ENCODE measurements at places on chromosomes 11 and 22. TPM values are rescaled to one million over a fixed set of nuclear protein-coding genes. Genes with fewer than 3 reads are reported as not detected.

The LIN7C gene
- 28.9 TPM for total RNA-seq

The TOMT gene
- not detected for total RNA-seq

The GRM5 gene
- not detected for total RNA-seq

The TCN2 gene
- total RNA-seq, result 0.11 TPM

The DEUP1 gene
- not detected for total RNA-seq

The SOX10 gene
- not detected for total RNA-seq

The HSPA8 gene
- 4,236 TPM for total RNA-seq

The MOV10L1 gene
- total RNA-seq, result not detected

The PIH1D2 gene
- total RNA-seq, result 0.38 TPM

All from CD8-positive, alpha-beta memory T cell (primary cell).